ENCODE measurements at places on chromosomes 11 and 22.
A peak's percentile ranks its signal among the peaks of the same experiment; 100 is the strongest.

- no peak for DNase-seq
Observed at GRCh38 chr11:2300290-2300935, 1.3 kb downstream of the C11orf21 start.

- peak; percentile 68 for DNase-seq
Observed at GRCh38 chr11:65500387-65501185, 1.7 kb downstream of the MALAT1 start.

DNA sequence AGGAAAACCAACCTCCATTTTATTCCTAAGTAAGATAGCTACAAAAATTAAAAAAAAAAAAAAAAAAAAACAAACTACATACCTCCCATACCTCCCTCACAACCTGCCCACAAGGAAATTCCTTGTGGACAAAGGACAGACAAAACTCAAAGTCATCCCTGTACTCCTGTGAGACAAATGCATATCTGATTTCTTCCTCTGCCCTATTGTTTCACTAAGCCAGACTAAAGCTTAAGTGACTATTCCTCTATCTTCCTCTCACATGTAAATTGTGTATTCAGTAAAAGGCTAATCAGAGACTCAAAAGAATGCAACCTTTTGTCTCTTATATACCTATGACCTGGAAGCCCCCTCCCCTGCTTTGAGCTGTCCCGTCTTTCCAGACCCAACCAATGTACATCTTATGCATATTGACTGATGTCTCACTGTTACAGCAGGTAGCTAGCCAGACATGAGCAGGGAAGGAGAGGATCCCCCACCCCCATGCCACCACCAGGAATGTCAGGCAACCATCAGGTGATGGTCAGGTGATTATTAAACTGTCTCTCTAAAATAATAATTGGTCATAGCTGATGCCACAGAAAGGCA lies 289.4 kb downstream of the SBF2 start:
- DNase-seq, result no peak

GRCh38 chr22:36259615-36260300 lies 6.8 kb downstream of the APOL1 start:
- DNase-seq, result no peak

- no peak for DNase-seq
Observed at GRCh38 chr22:27170491-27170890, 513.1 kb downstream of the MIAT start.

DNA sequence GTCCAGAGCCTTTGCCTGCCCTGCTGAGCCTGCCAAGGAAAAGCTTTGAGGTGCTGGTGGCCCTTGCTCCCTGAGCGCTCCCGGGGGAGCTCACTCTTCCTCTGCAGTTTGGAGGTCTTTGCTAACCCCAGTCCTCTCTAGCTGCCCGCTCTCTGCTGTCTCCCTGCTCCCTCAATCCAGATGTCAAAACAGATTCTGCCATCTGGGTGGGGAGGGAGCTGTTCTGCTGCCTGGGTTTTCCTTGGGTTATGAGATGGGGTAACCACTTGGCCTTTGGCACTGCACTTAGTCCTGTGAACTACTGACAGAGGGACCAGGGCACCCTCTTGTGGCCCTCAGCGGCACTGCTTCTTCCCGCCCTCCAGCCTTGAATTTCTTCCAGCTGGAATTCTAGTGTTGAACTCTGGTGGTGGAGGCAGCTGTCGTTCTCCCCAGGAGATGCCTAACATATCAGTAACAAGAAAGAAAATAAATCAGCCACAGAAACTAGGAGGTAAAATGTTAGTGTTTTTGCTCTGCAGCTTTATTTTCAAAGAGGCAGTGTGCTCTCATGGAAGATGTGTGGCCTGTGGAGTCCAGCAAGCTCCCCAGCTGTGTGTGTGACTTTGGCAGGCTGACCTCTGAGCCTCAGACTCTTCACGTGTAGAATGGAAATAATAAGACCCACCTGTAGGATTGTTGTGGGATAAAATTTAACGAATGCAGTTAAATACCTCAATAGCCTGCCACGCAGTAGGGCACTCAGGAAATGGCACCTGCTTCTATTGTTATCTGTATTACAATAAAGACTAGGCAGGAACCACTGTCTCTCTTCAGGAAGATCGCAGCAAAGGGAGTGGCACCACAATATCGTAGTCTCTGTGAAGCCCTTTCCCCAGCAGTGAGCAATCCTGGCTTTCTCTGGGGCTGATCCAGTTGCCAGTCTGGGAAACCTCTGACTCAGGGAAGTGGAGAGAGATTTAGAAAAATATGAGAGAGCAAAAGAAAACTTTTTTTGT lies 23.4 kb downstream of the ARFGAP2 start:
- peak; percentile 83 for DNase-seq

GRCh38 chr11:30131535-30131934 lies 99.3 kb upstream of the FSHB start:
- no peak for DNase-seq

GRCh38 chr11:119509969-119510401 lies 87.0 kb upstream of the THY1 start:
- DNase-seq, result peak; percentile 97

GRCh38 chr11:120120805-120121335 lies 17.0 kb downstream of the TRIM29 start:
- no peak for DNase-seq

DNA sequence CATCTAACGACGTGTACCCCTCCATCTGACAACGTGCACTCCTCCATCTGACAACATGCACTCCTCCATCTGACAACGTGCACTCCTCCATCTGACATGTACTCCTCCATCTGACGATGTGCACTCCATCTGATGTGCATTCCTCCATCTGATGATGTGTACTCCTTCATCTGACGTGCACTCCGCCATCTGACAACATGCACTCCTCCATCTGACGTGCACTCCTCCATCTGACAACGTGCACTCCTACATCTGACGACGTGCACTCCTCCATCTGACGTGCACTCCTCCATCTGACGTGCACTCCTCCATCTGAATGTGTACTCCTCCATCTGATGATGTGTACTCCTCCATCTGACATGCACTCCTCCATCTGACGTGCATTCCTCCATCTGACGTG lies 8.0 kb upstream of the IL17REL start:
- no peak for DNase-seq

GRCh38 chr22:27435844-27436576 lies 365.5 kb downstream of the MN1 start:
- DNase-seq, result no peak

- peak; percentile 87 for DNase-seq
Observed at GRCh38 chr11:70399681-70400112, 1.4 kb downstream of the CTTN start.

DNA sequence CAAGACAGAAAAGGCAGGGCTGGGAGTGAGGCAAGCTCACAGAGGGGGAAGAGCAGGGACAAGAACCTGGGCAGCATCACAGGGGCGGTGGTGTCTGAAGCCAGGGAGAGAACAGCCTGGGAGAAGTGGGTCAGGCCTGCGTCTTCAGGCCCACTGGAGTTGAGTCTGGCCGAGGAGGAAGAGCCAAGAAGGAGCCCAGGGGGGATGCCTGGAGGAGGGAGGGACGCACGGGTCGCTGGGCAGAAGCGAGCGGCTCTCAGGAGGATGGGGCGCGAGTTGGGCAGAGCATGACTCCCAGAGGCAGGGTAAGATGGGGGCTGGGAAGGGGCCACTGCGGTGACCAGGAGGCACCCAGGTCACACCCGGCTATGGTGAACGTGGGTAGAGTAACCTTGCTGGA lies 18.5 kb downstream of the LRFN4 start:
- no peak for DNase-seq

- peak; percentile 76 for DNase-seq
Observed at GRCh38 chr11:3849297-3849874, 6.1 kb upstream of the STIM1 start.

DNA sequence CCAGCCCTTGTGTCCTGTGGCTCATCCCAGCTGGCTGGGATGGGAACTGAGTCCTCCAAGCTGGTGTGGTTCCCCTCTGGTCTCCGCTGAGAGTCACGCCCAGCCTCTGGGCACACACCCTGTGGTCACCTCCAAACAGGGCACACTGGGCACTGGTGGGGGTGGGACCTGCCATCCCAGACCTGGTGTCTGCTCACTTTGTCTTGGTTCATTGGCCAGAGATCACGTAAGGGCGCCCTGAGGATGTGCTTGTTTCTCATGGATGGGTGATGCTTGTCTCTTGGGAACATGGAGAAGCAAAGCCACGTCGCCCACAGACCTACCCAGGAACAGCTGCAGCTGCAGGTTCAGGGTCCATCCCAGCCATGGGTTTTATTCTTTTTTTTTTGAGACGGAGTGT lies 43.1 kb downstream of the LRP5 start:
- no peak for DNase-seq

DNA sequence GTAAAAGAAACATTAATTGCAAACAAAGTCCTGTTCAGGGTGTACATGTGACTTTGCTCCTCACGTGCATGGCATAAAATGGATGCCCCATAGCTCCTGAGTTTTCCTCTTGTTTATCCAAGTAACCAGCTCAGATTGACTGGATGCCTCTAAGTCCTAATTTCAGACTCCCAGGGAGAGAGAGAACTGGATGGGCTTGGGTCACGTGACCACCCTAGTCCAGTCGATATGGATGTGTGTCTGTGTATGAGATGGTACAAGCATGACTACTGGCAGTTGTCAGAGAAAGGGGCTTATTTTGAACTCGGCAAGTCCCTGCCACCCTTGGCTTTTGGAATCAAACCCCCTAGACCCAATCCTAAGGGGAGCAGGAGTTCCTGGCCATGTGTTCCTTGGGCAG lies 35.4 kb upstream of the PLET1 start:
- DNase-seq, result no peak

DNA sequence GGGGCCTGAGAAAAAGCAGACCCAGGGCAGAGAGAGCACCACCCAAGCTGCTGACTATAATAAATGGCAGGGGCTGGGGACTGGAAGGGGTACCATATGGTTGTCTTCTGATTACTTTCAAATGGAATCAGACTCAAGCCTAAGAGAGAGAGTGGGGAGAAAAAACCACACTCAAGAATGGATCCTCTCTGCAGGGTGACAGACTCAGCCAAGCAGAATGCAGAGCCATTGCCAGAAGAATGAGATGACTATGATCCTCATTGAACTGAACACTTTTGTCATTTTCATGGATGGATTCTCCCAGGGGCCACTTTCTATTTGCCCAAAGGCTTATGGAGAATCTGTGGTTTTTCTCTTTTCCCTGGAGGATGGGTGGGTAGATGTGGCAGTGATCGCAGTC lies 8.7 kb downstream of the UBASH3B start:
- DNase-seq, result no peak

GRCh38 chr11:132472411-132473172 lies 1059.7 kb downstream of the OPCML start:
- no peak for DNase-seq

DNA sequence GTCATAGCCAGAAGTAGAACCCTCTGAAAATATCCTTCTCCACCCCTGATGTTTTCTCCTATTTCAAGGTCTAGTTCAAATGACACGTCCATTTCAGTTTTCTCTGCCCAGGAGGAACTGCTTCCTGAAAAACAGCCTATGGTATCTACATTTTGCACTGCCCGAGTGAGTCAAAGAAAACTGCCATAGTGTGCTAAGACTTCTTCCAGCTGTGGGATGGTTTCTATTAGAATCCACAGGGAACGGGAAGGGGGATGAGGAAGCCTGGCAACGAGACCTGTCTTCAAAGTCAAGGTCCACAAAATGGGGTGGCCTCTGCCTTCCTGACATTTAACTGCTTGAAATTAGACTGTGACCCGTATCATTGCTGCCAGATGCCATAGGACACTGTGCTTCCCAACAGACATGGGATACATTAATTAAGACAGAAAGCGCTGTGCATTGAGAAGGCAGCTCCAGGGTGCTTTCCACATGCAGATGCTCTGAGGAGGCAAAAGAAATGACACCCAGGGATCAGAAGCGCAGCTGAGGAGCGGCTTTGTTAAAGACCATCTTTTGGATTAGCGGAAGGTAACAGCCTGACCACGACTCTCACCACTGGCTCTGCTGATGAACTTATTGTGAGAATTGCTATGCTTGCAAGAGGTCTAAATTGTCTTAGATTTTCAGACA lies 39.4 kb upstream of the NUP50 start:
- no peak for DNase-seq

GRCh38 chr11:8531312-8531711 lies 62.7 kb downstream of the STK33 start:
- DNase-seq, result no peak

DNA sequence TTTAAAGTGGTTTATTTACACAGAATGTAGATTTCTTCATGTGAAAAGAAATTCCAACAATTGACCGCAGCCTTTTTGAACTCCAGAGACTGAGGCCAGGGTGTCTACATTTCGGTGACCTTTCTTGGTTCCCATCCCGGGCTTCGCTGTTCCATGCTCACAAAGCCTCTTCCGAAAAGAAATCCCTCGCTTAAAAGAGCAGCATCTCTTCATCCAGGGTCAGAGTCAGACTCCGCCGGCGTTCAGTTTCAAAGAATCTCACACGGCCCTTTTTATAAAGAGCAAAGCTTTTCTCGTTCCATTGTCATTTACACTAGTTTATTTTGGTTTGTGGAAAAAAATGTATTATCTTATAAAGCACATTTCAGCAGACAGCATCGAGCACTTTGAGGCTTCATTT lies 530.6 kb upstream of the B3GAT1 start:
- DNase-seq, result no peak

GRCh38 chr11:7522546-7522945 lies 8.7 kb downstream of the PPFIBP2 start:
- no peak for DNase-seq

DNA sequence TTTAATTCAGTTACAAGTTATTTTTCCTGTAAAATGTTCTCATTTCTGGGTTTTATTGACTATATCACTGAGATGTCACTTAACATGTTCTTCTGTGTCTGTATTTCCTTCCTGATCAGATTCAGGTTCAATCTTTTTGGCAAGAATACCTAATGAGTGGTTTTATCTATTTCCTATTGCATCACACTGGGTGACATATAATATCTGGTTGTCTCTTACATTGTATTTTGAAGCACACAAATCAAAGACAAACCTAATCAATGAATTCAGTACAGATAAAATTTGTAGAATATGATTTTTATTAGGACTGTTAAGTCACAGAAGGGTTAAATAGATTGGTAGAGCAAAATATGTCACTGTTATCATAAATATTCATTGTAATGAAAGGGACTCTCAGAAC lies 60.4 kb downstream of the BCL2L13 start:
- no peak for DNase-seq

DNA sequence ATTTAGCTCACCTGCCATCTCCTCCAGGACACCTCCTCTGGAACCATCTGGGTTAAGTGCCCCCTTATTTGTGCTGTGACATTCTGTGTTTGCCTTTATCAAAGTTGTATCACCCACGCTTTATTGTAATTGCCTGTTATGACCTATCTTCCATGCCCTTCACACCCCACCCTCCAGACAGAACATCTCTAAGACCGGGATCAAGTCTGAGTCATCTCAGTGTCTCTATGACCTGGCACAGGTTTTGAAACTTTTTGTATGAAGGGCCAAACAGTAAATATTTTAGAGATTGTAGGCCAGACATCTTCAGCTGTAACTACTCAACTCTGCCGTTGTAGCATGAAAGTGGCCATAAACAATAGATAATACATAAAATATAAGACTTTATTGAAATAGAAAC lies 161.8 kb downstream of the SPON1 start:
- no peak for DNase-seq
